CMK (cell line): ENCODE measurements at places on chromosomes 5 and 9.
A peak's percentile ranks its signal among the peaks of the same experiment; 100 is the strongest.

- DNase-seq, result no peak
These were observed 1453.3 kb downstream of the MAT2B start for GRCh38 chr5:164958688-164959087.

DNA sequence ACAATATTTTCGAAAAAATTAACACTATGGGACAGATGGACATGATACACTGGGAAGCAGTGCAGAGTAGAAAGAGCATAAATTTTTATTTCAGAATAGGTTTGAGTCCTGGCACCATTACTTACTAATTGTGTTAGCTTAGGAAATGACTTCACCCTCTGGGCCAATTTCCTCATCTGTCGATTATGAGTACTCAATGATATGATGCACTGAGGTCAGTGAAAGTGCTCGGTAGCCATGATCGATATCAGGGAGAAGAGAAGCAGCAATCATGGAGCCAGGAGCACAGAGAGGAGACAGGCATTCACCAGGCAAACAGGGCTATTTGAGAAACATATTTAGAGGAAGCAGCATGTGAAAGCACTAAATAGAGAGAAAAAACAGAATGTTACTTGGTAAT lies 29.4 kb downstream of the NR6A1 start:
- DNase-seq, result no peak

DNA sequence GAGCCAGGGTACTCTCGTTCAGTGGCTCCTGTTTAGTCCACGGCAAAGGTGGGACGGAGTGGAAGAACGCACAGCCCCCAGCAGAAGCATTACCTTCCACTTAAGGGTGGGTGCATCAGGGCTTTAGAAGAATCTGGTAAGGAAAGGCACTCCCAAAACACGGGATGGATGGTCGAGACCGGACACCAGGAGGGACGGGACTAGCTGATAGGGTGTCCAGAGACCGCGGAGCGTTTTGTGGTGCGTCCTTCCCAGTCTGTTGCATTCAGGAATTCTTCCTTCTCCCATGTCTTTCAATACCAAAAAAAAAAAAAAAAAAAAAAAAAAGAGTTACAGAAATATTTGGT lies 545 bp upstream of the CTSV start:
- peak; percentile 36 for DNase-seq

DNA sequence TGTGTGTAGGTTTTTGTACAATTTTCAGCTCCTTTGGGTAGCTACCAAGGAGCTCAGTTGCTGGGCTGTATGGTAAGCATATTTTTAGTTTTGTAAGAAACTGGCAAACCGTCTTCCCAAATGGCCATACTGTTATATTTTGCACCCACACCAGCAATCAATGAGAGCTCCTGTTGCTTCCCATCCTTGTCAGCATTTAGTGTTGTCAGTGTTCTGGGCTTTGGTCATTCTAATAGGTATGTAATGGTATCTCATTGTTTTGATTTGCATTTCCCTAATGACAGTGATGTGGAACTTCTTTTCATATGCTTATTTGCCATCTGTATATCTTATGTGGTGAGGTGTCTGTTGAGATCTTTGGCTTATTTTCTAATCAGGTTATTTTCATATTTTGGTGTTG lies 320.1 kb downstream of the MLLT3 start:
- no peak for DNase-seq

DNA sequence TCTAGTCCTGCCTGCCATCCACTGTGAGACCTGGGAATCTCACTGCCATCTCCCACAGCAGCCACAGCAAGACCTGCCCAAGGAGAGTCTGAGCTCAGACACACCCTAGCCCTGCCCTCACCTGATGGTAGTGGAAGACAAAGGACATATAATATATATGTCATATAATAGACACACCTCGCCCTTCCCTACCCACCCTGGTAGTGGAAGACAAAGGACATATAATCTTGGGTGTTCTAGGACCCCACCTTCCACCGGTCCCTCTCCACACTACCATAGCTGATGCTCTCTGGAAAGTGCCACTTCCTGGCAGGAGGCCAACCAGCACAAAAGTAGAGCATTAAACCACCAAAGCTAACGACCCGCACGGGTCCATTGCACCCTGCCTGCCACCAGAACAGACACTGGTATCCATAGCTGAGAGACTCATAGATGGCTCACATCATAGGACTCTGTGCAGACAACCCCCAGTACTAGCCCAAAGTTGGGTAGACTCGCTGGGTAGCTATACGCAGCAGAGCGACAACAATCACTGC lies 545.6 kb downstream of the CAAP1 start:
- DNase-seq, result no peak

GRCh38 chr9:4262735-4263141 lies 37.1 kb downstream of the GLIS3 start:
- no peak for DNase-seq

DNA sequence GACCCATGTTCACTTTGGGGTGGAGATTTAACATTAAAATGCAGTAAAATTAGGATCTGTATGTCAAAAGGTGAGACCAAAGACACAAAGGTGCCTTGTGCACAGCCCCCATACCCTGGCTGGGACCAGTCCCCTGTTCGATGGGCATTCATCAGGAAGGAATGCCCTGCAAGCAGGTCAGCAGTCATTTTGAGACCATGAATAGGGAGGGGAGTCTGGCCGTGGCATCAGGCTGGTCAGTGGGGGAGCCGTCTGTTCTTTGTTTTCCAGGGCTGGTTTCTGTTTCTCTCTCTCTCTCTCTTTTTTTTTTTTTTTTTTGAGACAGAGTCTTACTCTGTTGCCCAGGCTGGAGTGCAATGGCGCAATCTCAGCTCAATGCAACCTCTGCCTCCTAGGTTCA lies 68.9 kb upstream of the GOLM1 start:
- DNase-seq, result no peak

DNA sequence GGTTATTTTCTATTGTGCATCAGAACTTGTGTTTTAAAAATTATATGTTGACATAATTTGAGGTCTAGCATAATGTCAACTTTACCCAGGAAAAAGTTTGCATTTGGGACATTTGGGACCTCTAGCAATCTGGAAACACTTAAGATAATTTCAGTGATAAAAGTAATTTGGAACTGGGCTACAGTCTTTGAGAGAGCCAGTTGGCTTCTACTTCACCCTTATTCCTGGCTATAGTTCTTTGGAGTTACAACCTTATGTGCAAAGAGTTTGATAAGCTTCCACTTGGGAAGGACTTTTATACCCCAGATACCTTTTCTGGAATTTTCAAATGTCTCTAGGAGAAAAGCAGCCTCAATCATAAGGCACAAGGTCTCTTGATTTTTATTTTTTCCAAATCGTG lies 139.3 kb downstream of the ARRDC3 start:
- no peak for DNase-seq
